Activated naive CD4-positive, alpha-beta T cell treated with anti-CD3 and anti-CD28 coated beads, Interleukin-2, amount 50 U/mL, for 16 hours (primary cell): ENCODE measurements at places on chromosomes 1 and 21.

DNA sequence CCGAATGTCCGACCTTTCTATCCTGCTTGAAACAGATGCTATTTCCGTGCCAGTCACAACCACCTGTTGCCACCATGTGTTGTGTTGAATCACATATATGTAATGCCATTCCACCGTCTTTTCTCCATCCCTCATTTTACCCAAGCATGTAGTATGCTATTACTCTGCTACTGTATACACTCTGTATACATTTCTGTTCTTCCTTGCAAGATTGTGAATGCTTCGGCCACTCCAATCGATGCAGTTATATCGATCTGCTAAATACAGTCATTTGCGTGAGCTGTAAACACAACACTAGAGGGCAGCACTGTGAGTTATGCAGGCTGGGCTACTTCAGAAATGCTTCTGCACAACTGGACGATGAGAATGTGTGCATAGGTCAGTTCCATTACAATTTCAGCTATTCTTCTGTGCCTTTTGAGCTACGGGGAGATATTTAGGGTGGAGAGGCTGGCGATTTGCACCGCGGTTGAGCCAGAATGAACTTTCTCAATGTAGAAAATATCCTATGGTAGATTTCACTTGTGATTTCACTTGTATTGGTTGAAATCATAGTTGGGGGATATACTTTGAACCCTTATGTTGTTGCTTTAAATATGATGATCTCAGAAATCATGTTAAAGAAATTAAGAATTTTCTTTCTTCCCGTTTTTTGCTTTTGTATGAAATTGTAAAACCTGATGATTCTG is 289.8 kb downstream of the NTNG1 start:
- DNase-seq, result no peak

- DNase-seq, result no peak
Observed at GRCh38 chr1:221462345-221462744, 279.5 kb downstream of the DUSP10 start.

DNA sequence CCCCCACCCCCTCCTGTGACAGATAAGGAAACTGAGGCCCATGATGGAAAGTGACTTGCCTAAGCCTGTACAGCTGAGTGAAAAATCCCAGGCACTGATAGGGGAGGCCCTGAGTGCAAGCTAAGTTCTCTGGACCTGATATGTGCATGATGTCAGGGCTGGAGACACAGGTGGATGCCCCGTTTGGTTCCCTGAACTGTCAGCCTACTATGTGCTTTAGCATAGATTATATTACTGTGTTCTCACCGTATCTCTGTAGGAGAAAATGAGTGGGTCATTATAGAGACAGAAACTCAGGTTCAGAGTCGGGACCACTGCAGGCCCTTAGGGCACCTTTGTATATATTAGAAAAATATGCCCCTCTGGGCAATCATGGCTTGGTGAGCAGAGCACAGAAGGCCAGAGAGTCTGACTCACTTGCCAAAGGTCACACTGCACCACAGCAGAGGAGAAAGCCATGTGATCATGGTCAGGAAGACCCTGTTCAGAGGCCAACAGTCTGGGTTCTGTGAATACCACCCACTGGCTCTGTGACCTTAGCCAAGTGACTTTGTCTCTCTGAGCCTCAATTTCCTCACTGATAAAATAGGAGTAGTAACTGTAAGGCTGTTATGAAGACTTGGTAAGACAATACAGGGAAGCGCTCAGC is 145.8 kb upstream of the WNT4 start:
- DNase-seq, result no peak

GRCh38 chr1:221302357-221302756 is 423.1 kb downstream of the HLX start:
- DNase-seq, result no peak

- DNase-seq, result no peak
Observed at GRCh38 chr1:15412175-15412800, 2.6 kb downstream of the EFHD2 start.

- DNase-seq, result no peak
Observed at GRCh38 chr1:223745731-223746130, 33.4 kb downstream of the CAPN2 start.

DNA sequence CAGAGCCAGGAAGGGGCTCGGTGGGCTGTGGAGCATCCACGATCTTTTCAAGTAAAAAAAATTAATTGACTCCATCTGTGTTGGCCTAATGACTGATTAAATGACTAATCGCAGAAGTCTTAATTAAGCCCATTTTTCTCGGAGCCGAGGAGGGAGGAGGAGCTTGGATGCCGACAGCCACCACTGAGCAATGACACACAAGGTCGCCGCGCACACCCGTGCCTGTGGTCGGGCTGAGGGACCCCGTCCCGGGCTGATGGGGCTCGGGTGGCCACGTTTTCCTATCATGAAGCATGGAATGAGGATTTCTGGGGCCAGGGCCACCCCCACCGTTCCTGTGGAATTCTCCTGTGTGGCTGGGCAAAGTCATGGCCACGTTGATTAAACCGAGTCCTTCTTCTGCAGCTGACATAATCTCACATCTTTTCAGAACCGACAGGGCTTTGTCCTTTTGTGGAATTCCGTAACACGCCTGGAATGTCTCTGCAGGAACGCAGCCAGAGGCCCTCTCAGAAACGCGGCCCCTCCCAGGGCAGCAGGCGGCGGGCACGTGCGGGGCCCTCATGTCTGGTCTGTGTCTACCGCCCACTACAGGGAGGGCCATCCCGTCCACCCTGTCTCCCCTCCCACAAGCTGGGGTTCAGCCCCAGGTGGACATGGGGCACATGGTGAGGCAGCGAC is 60.7 kb downstream of the MORN1 start:
- DNase-seq, result no peak

GRCh38 chr1:211739671-211740411 is 64.4 kb upstream of the NEK2 start:
- DNase-seq, result no peak
